ENCODE measurements at places on chromosomes 5 and 9.
A peak's percentile ranks its signal among the peaks of the same experiment; 100 is the strongest.

- DNase-seq = no peak
Observed at GRCh38 chr9:8332871-8333270, 533.3 kb upstream of the DMAC1 start.

GRCh38 chr5:149860801-149861322, 83.7 kb downstream of the PDE6A start:
- peak; percentile 18 for DNase-seq

DNA sequence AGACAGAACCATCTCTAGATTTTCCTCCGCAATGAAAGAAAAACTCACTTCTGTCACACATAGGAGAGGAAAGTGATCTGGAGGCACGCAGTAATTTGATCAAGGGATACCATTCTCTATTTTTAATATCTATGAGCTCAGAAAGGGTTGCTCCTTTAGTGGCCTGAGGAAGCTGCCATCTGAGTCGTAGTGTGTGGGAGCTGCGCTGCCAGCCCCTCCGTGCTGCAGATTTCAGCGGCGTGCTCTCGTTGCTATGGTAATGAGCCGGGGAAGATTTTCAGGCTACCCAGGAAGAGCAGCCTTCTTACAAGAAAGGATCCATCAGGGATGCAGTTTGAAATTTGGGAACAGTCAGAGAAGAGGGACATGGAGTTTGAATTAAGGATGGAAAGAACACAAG, 17.1 kb upstream of the GOLM1 start:
- DNase-seq = no peak

DNA sequence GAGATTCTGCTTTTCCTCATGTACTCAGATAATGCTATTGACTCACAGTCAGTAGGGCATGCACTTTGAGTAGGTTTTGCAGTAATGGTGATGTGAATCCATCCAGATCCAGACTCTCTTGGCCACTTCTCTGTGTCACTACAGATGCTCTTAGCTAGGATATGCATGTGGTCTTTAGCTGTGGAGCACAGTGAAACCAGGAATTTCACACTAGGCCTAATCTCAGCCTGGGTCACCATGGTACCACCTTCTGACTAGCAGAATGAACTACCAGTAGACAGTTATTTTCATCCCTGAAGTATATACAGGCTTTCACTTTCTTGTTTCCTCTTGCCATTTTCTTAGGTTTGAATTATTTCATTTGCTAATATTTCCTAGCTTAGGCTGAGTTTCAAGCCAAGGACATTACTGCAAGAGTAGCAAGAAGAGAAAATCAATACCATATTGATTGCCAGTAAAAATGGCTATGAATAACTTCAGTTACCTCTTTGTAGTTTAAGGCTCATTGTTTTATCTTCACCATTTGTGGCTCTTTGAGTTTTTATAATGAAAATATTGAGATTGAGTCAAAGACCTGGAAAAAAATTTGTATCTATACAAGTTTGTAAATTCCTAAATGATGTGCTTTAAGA, 28.4 kb upstream of the CSNK1G3 start:
- DNase-seq = no peak

DNA sequence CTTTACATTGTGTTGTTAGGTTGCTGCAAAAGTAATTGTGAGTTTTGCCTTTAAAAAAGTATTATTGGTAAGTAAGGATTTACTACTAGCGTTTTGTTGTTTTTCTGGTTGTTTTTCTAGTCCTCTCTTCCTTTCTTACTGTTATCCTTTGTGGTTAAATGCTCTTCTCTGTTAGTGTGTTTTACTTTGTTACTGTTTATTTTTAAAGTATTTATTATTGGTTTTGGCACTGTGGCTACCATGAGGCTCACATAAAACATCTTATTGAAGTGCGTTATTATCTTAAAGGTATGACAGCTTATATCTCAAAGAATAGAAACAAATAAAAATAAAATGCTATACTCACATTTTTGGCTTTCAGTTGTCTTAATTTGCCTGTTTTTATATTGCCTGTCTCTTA, 17.6 kb downstream of the DMXL1 start:
- DNase-seq = no peak

DNA sequence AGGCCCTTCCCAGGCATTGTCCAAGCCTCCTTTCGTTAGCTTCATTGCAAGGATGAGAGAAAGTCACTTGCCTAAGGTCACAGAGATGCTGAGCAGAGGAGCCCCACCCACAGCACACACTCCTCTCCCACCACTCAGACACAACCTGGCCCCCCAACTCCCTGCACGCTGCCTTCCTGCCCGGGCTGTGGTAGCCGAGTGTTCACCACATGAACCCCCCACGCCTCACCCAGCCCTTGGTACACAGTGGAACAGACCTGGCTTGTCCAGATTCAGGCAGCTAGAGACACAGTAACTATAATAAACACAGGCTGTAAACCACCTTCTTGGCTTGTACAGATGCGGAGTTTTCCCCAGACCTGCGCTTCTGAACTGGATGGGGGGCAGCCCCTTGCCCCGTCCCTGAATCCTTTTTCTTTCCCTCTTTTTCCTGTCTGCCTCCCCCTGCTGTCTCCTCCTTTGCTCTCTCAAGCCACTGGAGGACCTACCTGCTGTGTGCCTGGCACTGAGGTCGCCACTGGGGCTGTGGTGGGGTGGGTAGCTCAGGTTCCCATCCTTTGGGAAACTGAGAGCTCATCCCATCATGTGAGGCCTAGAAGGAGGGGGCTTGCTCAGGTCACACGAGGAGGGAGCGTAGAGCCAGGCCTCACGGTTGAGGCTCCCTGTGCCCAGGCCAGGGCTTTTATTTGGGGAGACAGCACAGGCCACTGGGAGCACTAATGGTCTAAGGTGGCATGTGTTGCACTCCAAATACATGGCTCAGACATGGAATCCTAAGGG, 55.7 kb upstream of the SYNPO start:
- DNase-seq = no peak

DNA sequence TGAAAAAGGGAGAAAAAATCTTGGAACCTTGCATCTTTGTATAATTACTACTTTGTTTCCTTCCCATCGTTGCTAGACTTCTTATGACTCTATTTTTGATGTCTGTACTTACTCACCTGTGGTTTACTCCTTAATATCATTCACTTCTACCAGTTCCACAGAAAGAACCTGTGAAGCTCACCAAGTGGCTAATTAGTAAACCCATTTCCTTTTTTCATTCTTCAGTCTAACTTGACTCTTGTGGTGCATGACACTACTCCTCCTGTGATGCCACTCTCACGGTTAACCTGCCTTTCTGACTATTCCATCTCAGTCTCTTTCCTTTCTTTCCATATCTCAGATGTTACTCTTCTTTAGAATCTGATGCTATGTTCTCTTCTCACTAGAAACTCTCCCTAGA, 14.6 kb downstream of the RECK start:
- DNase-seq = no peak

DNA sequence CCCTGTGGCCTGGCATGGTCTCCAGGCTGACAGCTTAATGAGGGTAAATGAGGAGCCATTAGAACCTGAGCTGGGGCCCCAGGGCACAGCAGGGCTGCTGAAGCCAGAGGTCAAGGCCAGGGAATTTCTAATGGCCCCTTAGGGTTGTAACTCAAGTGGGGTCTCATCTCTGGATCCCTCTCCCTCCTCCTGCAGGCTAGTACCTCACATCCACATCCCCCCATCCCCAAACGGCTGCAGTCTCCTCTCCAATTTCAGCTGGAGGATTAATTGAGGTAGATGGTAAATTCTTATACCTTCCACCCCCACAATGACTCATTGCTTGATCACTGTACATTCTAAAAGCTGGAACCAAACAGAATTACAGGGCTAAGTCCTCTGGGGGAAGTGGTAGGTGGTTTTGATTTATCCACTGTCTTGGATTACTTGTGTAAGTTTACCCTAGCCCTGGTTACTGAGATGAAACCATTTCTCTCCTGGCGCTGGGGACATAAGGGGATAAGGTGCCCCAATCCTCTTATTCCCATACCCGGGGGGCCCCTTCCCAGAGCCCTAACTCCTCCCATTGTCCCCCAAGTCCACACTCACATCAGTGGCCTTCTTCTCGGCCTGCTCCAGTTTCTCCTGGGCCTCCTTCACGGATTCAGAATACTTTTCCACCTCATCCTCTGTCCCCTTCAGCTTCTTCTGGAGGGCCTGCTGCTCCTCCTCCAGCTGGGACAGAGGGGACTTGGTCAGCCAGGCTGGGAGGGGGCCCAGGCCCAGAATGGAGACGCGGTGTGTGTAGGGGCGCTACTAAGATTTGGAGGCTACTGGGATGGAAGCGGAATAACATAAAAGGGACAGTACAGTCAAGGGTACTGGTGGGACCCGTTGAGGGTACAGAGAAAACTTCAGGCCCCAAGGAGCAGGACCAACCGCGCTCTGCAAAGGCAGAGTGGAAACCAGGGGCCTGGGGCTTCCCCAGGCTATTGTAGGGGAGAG, 875 bp downstream of the TPM2 start:
- no peak for DNase-seq

DNA sequence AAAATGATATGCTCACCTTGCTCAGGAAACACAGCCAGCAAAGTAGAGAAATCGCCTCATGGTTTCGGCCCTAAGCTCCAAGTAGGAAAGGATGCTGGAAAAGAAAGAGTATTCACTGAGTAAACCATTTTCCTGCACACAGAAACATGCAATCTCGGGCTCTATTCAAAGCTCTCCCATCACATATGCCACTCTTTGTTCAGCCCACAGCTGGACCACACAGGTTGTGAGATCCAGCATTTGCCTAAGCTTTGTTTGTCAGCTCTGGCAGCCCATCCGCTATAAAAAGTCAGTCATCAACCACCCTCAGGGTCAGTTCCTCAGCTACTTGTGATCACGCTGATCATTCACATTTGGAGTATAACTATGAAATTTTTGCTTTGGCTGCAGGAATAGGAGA, 96.5 kb upstream of the SMARCA2 start:
- DNase-seq = no peak

GRCh38 chr5:158482125-158482524, 617.6 kb downstream of the EBF1 start:
- DNase-seq = no peak

GRCh38 chr9:106576232-106576760, 286.7 kb upstream of the ZNF462 start:
- DNase-seq = no peak

- DNase-seq = no peak
Observed at GRCh38 chr5:64301566-64301965, 135.9 kb downstream of the RNF180 start.

GRCh38 chr5:121377461-121377860, 474.2 kb upstream of the FTMT start:
- no peak for DNase-seq

DNA sequence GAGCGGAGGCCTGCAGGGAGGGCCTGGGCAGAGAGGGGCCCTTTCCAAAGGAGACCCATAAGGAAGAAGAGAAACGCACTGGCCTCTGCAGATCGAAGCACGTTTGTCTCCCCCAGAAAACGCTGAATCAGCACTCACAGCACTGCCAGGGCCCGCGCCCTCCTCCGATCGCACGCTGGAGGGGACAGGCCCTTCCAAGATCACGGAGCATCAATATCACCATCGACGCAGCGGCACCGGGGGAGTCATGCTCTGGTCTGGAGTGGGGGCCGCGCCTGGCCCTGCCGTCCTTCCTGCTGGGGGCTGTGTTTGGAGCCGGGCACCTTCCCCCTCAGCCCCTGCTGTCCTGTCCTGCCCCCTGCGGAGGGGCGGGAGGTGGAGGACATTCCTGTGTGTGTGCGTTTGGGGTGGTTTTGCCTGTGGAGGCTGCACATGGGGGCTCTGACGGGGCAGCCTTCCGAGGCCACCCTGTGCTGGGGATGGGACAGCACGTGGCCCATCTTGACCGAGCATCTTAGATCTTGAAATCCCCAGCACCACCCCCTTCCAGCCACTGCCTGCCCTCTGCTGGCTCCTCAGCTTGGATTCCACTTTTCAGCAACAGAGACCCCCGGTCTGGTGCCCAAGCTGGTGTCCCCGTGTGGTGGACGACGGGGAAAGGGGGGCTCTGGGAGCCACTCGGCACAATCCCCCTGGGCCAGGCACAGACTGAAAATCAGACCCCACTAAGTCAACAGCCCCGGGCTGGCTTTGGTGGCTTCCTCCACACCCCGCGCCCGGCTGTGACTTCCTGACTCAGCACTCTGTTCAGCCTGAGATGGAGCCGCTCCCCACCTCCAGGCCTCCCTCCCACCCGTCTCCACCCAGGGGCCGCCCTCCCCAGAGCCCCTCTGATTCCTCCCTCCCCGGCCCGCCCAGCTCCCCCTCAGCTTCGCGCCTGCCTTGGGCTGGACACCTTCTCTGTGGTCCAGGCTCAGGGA, 8.3 kb downstream of the TMEM250 start:
- peak; percentile 62 for DNase-seq

DNA sequence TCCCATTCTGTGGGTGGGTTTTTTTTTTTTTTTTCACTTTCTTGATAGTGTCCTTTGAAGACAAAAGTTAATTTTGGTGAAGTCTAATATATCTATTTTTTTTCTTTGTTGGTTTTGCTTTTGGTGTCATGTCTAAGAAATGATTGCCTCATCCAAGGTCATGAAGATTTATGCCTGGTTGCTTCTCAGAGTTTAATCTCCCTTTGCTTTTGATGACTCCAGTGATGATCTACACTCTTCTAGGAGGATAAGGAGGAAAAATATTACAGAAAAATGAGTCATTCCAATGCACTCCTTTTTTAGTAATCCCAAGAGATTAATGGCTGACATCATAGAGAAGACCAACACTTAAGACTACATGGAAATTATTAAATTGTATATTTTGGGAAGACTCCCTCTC, 79.7 kb upstream of the ICE1 start:
- DNase-seq = no peak

DNA sequence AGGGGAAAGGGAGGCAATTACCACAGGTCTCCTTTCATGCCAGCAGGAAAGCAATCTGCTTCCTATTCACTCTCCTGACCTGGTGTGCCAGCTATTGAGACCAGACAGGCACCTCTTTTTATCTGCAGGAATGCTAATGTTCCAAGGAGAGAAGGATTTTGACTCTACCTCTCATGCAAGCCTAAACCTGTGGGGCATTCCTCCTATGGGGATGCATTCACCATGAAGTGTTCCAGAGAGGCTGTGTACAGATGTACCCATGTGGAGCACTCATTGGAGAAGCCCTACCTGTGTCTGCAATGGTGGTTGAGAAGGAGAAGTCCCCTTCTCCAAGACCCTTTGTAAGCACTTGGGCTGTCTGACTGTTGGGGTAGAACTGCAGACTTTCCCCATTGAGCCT, 45.4 kb upstream of the EDIL3 start:
- no peak for DNase-seq

GRCh38 chr5:174328631-174329299, 283.3 kb downstream of the NSG2 start:
- DNase-seq = no peak
